Hypothalamus (tissue), 51 donors: ENCODE measurements at places on chromosomes 2 and 18.
A peak's percentile ranks its signal among the peaks of the same experiment; 100 is the strongest.

DNA sequence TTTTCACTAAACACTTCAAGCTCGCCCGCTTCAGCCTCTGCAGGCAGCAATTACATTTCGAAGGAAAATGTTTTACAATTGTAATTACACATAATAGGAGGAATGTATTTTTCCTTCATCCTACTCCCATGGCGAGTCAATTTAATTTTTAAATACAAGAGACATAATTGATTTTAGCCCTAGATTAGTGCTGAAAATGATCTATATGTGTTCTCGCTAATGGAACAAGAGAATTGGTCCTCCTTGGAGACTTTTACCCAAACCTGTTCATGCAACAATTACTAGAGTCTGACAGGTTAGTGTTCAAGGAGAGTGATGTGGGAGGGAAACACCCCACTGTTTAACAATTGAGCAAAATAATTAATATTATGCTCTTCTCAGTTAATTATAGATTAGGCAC lies 509.4 kb upstream of the SETBP1 start:
- no peak for DNase-seq

DNA sequence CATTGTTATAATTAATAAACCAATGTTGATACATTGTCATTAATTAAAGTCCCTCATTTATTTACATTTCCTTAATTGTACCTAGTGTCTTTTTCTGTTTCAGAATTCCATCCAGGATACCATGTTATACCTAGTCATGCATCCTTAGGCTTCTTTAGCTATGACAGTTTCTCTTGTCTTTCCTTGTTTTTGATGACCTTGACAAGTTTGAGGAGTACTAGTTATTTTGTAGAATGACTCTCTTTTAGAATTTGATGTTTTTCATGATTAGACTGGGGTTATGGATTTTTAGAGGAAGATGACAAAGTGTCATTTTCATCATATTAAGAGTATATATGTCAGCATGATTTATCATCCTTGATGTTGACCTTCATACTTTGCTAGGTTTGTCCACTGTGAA lies 16.4 kb downstream of the GIGYF2 start:
- no peak for DNase-seq

DNA sequence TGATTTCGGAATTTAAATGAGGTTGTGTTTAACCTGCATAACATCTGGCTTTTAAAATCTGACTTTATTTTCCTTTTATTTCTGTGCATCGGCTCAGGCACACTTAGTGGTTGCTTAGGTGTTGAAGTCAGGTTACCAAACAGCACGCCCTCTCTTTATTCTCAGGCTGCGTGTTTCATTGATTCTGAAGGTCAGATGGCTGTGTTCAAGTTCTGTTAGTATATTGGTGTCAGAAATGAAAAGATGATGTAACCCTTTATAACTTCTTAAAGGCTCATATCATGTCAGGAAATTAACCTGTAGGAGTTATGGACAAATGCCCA lies 246.5 kb downstream of the LDLRAD4 start:
- DNase-seq: no peak

DNA sequence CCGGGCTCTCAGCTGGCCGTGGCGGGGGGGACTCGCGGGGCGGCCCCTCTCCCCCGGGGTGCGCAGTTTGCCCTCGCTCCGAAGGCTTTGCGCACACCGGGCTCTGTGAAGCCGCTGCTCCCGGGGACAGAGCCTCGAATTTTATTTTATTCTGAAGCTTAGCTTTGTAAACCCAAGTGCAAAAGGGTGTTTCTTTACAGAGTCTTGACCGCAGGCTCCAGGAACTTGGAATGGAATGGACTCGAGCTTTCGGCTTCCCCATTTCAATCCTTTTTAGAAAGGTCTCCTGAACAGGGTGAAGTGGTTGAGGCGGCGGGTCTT lies 2.0 kb downstream of the GALR1 start:
- no peak for DNase-seq

- DNase-seq: no peak
Measured at GRCh38 chr2:176169181-176169580, 12.1 kb downstream of the HOXD3 start.

GRCh38 chr2:71878626-71879508 lies 268.8 kb downstream of the CYP26B1 start:
- DNase-seq: no peak

DNA sequence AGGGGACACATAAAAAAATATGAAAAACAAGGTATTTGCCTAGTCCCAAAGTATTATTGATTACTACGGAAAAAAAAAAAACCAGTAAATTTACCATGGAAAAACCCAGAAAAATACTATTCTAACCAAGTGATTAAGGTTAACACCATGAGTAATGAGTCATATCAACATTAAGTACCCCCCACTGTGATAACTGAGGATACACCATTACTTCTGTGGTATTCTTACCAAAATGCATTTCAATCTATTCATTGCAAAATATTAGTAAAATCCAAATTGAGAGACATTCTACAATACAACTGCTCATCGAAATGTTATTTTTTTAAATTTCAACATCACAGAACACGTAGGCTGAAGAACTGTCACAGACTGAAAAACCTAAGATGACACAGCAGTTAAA lies 669.8 kb downstream of the ZEB2 start:
- no peak for DNase-seq

DNA sequence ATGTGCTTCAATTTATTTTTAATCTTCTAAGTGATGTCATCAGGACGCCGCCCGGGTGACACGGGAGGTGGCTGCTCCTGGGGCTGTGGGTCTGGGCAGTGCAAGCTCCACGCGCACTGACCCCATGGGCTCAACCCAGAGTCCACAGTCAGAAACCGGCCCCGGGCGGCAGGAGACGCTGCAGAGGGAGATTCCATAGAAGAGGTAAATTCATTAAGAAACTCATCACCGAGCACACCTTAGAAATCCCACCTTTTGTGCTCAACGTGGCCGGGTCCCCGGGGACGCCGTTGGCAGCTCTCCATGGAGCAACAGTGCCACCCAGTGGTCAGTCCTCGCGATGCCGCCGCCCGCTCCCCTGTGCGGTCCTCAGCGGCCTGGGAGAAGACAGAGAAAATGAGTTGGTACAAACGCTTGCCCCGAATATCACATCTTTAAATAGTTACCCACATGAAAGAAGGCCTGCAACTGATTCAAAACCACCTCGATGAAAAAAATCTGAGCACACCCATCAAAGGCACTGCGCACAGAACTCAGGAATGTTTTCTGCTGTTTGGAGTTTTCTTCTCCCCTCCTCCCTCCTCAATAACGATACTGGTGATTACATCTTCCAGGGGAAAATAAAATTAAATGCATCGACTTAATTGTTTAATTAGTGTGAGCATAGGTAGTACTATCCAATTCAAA lies 92.6 kb downstream of the CMPK2 start:
- peak; percentile 47 for DNase-seq

- DNase-seq: peak; percentile 66
Measured at GRCh38 chr18:79588636-79589481, 90.7 kb upstream of the CTDP1 start.

- no peak for DNase-seq
Measured at GRCh38 chr2:17182399-17182798, 335.8 kb downstream of the RAD51AP2 start.

- no peak for DNase-seq
Measured at GRCh38 chr2:110946902-110947301, 173.8 kb upstream of the BCL2L11 start.

DNA sequence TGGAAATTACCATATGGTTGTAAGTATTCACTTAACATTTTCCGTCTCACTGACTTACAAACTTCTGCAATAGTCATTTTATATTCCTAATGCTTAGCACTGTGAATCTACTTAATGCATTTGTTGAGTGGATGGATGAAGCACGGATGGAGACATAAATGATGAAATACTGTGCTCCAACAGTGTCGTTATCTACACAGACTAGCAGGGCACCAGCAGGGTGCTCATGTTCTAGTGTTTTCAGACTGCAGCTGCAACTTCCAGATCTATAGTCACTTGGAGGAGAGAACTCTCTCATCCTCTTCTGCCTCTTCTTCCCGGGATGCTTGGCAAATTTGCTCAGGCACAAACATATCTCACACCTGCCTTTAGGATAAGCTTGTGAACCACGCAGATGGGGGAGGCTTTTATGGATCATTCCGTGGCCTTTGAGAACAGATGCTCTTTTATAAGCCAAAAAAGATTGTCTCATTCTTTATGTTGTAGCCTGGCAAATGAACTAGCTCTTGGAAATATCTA lies 797.7 kb downstream of the MBD2 start:
- no peak for DNase-seq

DNA sequence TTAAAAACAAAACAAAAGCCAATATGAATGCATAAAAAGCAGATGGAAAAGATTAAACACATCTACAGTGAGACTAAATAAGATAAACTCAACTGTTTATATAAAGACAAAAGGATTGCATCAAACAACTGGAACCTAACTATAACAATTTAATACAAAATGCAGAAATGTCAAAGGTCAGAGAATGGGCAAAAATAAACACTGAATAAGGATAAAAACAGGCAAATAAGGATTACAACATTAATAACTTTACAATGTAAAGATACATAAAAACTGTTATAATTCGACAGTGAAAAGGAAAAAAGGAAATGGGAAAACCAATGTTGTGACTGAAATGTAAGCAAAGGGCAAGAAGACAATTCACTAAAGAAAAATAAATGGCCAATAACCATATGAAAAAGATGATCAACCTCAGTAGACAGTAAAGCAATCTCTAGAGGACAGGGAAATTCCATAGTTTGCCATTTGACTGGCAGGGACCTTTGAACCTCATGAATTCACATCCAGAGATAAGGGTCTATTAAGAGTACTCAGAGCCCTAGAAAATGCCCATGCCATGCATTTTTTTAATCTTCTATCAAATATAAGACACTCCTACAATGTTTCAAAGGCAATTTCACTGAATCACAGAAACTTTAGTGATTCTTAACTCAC lies 83.7 kb downstream of the TMEM131 start:
- DNase-seq: no peak

GRCh38 chr18:50207722-50208121 lies 12.8 kb upstream of the MYO5B start:
- no peak for DNase-seq

- no peak for DNase-seq
Measured at GRCh38 chr2:43127208-43127940, 99.0 kb downstream of the ZFP36L2 start.

DNA sequence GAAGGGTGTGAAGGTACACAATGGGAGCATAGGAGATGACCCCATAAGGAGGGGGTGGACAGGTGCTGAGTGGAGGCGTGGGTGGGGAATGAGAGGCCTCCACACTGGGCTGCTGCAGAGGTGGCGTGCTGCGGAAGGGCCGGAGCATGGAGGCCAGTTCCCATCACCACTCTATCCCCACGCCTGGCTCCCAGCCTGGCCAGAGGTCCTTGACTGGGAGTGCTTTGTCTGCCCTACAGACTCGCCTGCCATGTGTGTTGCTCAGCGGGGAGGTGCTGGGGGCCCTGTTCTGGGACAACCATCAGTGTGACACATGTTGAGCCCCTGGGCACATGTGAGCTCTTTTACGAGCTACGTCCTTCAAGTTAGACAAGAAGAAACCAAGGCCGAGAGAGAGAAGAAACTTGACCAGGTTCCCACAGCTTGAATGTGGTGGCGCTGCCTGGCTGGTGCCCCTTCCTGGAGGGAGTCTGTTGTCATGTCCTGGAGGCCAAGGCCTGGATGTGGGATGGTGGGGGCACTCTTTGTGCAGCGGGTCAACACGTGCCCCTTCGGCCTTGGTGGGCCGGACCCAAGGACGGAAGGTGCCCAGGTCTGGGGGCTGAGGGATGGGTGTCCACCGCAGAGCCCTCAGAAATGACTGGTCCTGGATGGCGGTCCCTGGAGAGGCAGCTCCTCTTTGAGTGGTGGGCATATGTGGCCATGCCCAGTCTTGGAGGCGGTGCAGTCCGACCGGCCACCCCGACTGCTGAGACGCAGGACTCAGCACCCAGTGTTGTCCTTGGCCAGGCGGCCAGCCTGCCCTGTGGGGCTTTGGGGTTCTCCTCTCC lies 1.2 kb upstream of the INPP5D start:
- no peak for DNase-seq

- no peak for DNase-seq
Measured at GRCh38 chr2:74514368-74515270, at the start of gene TLX2. Gene TLX2 (plus strand): TSS chr2:74514450. CDS start chr2:74514807, 357 bp downstream.

DNA sequence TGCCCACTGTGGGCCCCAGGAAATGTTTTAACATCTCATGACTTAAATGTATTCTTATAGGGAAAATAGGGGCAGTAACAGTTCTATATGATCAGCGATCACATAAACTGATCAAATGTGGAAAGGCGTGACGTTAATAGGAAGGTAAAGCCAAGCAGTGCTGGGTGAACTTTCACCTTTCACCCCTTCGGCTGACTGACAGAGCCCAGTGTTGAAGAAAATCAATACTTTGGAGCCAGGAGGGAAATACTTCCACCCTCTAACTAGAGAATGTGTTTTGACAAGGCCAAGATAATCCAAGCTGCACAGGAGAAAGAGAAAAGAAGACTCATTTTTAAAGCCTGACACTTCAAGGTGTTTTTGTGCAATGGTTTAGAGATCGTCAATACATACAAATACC lies 116.5 kb upstream of the BOD1L2 start:
- DNase-seq: no peak

DNA sequence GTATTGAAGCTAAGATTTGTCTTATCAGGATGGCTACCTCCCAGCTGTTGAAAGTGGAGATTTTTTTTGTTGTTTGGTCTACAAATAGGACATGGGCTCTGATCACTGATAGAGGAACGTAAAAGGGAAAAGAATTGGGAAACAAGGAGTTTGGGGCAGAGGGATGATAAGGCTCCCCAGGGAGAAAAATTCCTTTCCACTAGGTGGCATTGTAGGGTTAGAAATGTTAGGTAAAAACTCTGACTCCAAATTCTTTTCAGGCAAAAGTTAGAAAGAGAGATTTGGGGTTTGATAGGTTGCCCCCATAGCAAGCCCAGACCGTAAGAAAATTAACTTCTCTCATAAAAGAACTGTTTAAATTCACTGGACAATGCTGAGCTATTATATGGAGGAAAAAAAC lies 19.8 kb downstream of the CMPK2 start:
- DNase-seq: no peak

- no peak for DNase-seq
Measured at GRCh38 chr2:64260817-64261216, 116.6 kb upstream of the PELI1 start.

DNA sequence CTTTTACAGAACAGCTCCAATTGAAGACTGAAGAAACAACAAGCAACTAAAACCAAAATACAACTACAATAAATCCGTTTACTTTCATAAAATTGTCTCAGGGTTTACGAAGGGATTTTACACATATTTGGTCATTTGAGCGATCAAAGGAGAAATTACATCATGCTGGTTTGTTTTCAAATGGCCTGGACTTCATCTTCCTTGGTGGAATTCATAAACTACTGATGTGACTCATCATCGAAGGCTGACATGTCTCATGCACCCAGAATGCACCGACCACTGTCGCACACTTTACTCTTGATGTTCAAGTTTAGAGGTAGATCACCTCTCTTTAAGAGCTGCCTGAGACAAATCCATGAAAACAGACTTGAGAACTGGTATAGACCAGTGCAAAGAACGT lies 25.6 kb upstream of the PMAIP1 start:
- DNase-seq: no peak
